Right lung (tissue), 10 donors: ENCODE measurements at places on chromosomes 12 and 14. TPM values are rescaled to one million over a fixed set of nuclear protein-coding genes. Genes with fewer than 3 reads are reported as not detected.

DNA sequence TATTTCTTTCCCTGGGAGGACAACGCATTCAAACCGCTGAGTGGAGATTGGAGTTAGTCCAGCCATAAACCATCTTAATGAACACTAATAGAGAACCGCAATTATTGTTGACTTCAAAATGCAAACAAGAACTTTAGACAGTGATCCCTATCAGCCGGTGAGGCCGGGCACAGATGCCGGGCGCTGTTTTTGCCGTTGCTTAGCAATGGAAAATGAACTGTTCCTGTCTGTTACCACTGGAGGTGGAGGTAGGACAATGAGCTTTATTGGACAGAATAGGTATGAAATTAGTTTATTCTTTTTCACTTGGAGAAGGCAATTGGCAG, 216.8 kb downstream of the TTC8 start:
- no peak for DNase-seq

DNA sequence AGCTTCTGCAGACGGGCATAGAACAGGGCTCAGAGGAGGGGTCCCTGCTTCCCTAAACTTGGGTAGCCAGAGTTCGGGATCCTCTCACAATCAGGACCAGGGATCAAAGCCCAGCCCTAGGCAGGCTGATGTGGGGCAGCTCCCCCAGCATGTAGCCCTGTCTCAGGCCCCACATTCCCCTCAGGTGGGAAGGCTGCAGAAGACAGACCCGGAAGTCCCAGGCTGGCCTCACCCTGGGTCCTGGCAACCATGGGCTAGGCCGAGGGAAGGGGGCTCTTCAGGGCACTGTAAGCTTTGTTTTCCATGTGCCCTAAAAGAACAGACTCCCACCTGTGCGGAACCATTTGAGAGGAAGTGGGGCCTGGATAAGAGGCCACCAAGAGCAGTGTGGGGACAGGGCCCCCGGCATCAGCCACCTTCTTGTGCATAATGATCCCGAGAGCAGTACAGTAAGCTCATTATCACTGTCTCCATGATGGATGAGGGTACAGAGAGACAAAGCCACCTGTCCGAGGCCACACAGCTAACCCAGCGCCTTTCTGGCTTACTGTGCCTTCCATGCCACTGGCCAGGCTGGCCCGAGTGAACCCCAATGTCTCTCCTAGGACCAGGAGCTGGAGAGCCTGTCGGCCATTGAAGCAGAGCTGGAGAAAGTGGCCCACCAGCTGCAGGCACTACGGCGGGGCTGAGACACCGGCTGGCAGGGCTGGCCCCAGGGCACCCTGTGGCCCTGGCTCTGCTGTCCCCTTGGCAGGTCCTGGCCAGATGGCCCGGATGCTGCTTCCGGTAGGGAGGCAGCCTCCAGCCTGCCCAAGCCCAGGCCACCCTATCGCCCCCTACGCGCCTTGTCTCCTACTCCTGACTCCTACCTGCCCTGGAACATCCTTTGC, 11.5 kb downstream of the CHGA start:
- no peak for DNase-seq

DNA sequence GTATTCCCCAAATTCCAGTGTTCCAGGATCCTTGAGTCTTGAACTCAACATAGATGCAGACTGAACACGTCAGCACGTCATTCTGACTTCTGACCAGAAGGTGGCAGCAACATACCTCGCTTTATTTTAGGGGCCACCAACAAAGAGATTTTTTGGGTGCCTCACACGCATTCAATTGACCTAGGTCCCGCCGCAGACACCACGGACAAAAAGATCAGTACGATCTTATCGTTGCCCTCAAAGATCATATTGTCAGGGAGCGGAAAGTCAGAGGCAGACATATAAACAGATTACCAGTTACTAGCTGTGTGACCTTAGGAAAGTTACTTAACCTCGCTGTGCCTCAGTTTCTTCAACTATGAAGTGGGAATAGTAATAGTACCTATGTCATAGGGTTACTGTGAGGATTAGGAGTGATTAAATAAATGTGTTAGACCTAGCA, 6.5 kb upstream of the PRPH start:
- no peak for DNase-seq

DNA sequence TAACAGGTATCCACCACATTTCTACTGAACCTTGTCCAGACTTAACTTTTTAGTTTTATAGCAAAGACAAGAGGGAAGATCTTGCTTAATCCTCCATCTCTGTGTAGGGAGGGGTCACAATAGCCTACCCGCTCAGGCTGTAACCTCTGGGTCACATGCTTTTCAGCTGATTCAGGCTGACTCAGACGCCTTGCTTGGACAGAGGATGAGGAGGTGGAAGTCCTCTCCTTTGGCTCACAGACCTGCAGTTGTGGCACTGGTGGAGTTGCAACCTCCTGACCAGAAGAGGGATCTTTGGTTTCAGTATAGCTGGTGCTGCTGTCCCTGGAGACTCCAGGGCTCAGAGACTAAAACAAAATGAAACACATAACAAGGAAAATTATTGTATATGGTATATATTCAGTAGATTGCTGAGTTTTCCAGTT, 16.2 kb downstream of the ACIN1 start:
- DNase-seq = no peak

DNA sequence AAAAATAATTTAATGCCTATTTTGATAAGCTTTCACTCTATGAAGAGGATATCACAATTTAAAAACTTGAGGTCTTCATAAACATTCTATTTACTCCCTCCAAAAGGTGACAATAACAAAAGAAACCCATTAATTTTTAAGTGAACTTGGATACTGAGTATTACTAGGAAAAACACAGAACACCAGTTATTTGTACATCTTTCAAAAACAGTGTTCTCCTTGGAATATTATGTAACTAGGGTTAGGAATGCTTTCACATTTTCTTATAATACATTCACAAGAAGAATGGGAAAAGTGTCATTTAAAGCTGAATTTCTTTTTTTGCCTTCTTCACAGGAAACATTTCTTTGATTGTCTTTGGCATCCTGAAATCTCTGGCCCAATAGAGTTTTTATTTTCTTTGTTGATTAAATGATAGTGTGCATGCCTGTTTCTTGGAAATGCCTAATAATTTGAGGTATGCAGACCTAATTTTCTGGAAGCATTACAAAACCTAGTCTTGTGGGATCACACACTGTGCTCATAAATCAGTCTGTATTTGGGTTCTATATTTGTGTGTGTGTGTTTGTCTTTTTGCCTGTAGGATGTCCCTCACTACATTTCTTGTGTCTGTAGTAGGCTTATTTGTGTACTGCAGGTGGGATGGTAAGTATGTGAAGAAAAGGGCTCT, 76.5 kb downstream of the WNK1 start:
- no peak for DNase-seq

SLC10A1 gene
- 0.18 TPM for polyA plus RNA-seq

DDN gene
- polyA plus RNA-seq = 0.56 TPM

RNASE4 gene
- 9.4 TPM for polyA plus RNA-seq
